Lung microvascular endothelial cell (primary cell): ENCODE measurements at places on chromosomes 1 and 21.

DNA sequence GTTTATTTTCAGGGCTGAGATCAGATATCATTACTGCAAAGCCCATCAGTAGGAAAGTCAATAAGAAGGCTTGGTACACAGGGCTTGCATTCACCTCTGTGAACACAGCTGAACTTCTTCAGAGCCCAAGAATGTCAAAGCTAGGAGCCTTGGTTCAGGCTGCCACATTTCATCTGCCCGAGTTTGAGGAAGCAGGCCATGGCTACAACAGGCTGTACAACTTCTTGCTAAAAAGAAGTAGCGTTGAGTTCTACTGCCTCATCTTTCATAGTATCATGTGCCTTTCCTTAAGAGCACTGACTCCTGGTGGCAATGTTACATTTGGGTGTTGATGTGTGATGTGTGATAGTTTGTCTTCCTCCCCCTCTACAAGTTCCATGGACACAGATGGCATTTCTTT is 10.1 kb downstream of the C1orf162 start:
- no peak for DNase-seq

DNA sequence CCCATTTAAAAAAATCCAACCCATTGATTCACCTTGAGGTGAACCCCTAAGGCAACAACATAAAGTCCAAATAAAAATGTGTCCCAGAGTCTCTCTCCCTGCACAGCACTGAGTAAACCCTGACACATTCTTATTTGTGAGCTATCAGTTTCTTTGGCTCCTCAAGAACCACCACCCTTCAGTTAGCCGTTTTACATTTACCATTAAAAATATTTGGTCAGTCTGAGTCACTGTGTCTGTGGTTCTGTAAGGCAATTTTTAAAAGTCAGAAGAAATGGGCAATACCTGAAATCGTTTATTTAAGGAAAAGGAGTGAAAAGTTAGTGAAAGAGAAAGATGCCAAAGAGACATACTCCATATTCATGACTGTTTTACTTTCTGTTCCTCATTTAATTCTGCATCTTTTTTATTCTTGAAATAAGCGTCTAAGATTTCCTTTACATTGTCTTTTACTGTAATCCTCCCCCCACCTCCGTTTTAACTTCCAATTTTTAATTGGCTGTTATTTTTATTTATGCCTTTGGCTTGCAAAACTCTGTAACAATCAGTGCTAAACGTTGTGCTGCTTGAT is 91.7 kb upstream of the IVNS1ABP start:
- DNase-seq = no peak

- no peak for DNase-seq
These were observed 8.8 kb upstream of the TENT5B start for GRCh38 chr1:27021354-27022031.

DNA sequence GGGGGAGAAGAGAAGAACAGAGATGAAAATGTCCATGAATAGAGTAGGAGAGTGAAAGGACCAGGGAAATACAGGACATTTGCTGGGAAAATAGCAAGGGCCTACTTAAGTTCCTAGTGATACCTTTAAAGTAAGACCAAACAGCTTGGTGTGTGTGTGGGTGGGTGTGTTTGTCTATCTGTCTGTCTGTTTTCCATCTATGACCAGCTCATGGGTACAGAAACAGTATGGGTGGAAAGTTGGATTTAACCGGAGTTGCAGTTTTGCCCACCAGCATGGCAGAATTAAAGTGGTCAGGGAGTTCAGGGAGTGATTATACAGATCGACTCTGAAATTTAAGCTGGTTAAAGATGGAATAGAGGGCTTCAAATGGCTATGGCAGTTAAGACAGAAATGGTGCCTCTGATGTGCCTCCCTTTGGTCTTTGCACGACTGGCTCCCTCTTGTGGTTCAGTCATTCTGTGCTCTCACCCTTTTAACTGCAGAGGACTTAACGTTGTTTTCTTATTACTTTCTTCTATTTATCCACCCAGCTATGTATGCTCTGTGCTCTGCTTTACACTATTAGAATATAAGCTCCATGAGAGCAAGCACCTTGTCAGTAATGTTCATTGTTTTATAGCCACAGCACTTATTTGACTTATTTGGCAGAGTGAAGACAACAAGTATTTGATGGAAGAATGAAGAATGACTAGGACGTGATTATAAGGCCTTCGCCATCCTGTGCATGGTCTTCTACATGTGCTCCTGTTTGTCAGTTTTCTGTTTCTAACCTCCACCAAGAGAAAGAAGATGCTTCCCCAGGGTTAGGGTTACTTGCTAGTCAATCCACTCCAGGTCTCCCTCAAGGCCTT is 72.7 kb upstream of the AK4 start:
- DNase-seq = peak; percentile 81

GRCh38 chr21:20108016-20108415 is 890.2 kb upstream of the NCAM2 start:
- no peak for DNase-seq

DNA sequence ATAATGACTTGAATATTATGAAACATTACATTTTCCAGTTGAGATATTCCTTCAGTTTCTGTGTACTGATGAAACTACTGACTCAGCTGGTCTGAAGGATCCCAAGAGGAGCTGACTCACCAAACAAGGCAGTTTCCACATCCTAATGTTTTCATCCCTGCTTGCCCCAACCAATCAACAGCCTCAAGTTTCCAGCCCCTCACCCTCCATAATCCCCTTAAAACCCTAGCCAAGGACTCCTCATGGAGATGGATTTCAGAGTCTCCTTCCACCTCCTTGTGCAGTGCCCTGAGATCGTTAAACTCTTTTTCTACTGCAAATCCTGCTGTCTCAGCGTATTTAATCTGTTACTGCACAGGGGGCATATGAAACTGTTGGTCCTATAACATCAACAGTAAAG is 83.1 kb upstream of the HAO2 start:
- DNase-seq = peak; percentile 40

- DNase-seq = peak; percentile 80
These were observed 5.2 kb upstream of the PLA2G2D start for GRCh38 chr1:20124456-20125057.

DNA sequence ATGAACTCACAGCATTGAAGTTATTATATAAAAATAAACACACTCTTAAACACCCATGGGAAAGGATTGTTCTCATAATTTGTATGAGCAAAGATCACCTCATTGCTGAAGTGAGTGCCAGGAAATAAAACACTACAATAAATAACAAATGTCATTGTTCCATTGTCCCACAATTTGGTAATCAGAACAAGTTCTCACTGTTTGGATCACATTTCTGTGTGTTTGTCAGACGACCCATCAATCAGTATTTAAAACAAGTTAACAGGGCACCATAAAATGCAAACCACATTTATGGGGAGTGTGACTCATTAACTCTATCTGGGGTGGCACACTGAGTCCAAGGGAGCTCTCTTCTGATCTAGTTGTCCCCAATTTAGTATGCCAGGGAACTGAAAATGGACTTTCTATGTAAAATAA is 124.5 kb downstream of the PTPRC start:
- peak; percentile 89 for DNase-seq

DNA sequence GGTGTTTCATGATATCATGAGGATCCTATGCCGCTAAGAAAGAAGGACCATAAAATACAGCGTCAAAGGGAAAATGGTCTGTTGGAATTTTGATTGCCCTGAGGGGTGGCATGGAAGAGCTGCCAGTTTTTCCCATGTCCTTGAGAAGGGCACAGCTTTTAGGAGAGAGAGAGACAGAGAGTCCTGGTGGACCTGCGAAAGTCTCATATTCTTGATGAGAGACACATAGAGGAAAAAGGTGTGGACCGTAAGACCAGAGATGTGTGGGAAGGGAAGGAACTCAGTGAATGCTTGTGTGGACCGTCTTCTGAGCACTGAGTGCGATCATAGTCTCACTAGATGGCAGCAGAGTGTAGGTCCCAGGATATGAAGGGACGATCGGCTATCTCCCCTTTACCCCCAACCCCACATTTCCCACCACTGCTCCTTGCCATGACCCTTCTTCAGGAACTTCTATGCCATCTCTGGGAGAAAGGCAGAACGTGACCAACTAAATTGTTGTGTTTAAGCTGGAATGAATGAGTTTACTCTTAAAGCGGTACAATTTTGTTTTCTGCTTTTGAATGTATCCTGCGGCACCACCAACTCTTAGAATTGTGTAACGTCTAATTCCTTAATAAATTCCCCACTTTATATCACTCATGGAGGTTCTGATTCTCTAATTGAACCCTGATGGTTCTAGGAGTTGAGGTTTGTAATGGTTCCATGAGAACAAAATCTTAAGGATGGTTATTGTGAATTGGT is 117.7 kb downstream of the CTH start:
- DNase-seq = peak; percentile 34

DNA sequence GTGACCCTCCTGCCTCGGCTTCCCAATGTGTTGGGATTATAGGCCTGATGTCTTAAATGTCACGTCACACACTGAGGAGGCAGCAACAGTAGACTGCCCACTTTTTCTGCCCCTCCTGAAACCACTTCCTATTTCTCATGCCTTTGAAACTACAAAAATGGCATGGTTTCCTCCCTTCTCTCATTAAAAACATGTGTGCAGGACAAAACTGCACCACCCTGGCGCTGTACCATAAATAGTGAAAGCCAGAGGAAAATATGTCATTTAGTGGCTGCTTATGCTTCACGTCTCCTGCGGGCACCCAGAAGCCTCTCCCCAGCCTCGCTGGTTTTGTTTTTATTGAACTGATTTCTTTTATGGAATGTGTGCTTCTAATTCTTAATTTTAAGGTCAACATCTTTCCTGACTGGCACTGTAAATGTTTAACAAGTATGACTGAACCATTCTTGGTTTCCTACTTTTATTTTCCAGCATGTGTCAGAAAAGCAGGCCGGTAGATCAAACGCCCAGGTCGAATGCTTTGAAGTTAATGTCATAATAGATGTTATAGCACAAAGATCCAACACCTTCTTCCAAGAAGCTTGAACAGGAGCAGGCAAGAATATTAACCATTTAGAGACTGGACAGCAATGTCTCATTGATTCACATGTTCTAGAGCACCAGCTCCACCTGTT is 59.6 kb upstream of the C1orf87 start:
- DNase-seq = peak; percentile 18

- DNase-seq = no peak
These were observed 181.0 kb upstream of the JUN start for GRCh38 chr1:58964880-58965279.

DNA sequence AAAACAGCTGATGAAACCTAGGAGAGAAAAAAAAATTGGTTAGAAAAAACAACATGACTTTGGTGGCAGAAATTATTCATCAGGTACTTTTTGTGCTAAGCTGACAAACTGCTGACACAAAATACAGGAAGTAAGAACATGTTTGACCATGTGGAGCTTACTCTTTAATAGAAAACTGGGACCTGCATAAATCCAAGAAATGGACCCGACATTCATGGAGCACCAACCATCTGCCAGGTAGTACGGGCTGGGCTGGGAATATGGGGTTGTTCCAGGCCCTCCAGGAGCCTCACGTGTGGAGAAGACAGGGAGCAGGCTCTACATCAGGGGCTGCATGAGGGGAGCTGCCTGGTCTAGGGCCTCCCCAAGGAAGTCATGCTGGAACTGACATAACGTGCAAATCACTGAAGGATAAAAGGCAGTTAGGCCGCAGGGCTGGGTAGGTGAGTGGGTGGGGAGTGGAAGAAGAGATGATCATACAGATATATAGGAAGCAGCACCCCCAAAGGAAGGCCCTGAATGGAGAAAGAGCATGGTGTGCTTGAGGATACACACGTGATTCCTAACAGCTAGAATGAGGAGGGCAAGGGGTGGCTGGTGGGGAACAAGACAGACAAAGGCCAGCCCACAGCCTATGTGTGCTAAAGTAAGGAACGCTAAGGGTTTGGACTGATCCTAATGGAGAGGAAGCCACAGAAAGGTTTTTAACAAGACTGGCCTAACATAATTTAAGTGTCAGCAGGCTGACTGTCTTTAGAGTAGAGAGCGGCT is 26.1 kb downstream of the CD58 start:
- DNase-seq = no peak

DNA sequence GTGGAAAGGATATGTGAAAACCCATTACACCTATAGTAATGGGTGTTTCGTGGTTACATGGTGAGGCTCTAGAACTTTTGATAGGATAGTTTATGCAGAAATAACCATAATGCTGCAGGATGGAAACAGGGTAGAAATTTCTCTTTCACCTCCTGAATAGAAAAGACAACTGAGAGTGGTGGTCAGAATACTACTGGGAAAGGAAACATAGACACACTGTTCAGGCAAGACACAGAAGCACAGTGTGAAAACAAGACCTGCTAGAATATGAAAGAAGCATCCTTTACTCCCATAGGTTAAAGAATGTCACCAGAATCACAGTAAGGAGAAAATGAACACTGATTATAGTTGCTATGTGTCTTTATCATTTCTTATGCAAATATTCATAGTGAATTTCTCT is 496.6 kb downstream of the DPYD start:
- no peak for DNase-seq

GRCh38 chr1:244919320-244920282 is 55.3 kb upstream of the HNRNPU start:
- no peak for DNase-seq

GRCh38 chr1:208923946-208924720 is 659.4 kb upstream of the CAMK1G start:
- DNase-seq = no peak

GRCh38 chr1:180256341-180257027 is 26.4 kb downstream of the LHX4 start:
- no peak for DNase-seq

- DNase-seq = no peak
These were observed 17.1 kb upstream of the SCMH1 start for GRCh38 chr1:41259221-41259620.

- no peak for DNase-seq
These were observed 169.6 kb downstream of the TGFB2 start for GRCh38 chr1:218514689-218515088.

- DNase-seq = no peak
These were observed 154.3 kb upstream of the COL6A1 start for GRCh38 chr21:45827302-45827692.

DNA sequence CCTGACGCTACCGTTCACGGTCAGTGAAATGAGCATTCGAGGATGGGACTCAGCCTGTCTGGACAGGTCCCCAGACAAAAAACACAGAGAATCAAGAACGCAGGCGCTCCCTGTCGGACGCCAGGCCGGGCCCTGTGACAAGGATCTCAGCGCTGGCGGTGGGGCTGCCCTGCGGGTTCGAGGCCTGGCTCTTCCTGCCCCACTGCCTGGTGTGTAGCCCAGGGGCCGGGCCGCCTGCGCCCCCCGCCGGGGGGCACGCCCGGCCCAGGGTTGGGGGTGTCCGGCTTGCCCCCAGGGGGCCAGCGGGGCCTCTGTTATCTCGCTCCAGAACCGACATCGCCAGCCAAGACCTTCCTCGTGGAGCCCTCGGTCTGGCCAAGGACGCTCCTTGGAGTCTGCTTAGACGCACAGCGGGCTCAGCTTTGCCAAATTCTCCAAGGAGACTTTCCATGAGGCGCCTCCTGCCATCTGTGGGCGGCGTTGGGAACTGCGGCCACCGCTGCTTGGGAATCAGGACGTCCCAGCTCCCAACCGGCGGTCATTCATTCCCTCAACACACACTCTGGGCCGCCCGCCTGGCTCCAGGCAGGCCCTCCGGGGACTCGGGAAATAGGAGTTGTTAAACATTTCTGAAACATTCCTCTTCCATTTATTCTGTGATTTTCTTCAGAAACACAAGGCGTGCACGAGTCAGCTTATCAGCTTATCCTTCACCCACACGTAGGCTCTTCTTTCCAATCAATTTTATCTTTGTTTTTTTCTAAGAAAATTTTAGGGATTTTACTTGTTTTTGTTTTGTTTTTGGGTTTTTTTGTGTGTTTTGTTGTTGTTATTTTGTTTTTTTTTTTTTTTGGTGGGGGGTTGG is 11.3 kb upstream of the RIPK4 start:
- peak; percentile 75 for DNase-seq
